Dermis blood vessel endothelial cell (primary cell): ENCODE measurements at places on chromosomes 3 and 15. TPM values are rescaled to one million over a fixed set of nuclear protein-coding genes. Genes with fewer than 3 reads are reported as not detected.
A peak's percentile ranks its signal among the peaks of the same experiment; 100 is the strongest.

Gene CHRNA7
- total RNA-seq, result 0.34 and 0.79 TPM in 2 replicates

Gene CLDN11
- 103 and 515 TPM in 2 replicates for total RNA-seq

Gene CRYGS
- 0.70 and 2.4 TPM in 2 replicates for total RNA-seq

Gene PLA2G4D
- total RNA-seq, result 0.17 TPM in 1 of 2 replicates, not detected in the other

DNA sequence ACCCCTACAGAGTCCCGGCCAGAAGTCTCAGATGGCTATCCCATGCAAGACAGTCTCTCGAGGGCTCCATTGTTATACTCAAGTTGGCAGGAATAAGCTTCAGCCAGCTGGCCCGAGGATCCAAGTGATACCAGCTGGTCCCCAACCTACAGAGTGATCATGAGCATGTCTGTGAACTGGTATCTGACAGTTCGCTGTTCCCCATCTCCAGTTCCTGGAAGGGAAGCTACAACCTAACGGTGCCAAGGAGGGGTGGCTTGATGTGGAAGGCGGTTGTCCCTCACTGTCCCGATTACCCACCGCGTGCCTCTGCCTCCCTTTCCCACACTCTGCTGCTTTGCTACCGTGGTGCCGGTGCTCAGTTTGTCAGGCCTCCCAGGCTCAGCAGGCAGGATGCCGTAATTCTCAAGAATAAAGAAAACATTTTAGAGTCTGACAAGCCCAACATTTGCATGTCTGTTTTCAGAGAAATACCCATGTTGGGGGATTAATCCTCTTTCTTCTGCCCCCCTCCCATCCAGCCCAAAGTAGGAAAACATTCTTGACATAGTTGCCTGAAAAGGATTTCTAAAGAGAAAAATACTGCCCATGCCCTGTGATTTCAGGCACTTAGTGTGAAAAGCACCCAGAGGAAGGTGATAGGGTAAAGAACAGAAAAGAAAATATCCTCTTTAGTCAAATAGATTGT is 49.4 kb upstream of the HES1 start:
- no peak for DNase-seq

DNA sequence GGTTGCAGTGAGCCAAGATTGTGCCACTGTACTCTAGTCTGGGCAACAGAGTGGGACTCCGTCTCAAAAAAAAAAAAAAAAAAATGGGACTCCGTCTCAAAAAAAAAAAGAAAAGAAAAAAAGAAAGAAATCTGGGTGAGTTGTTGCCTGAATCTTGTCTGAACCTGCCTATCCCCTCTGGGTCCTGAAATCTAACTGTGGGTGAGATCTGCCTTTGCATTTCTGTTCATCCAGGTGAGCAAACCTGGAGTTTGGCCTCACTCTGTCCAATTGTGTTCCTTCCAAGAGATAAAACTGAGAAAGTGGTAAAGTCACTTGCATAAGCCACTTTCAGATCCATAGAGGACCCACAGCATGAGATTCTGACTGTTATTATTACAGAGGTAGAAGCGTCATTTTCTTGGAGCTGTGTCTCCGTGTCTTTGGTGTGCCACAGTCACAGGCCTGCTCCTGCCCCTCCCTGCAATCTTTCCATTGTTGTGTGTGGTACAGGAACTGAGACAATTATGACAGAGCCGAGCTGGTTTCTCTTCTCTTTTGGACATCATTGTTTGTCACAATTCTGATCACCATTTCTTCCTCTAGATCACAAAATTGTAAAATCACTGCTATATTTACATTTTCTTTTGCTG is 235.9 kb downstream of the LPP start:
- peak; percentile 76 for DNase-seq

DNA sequence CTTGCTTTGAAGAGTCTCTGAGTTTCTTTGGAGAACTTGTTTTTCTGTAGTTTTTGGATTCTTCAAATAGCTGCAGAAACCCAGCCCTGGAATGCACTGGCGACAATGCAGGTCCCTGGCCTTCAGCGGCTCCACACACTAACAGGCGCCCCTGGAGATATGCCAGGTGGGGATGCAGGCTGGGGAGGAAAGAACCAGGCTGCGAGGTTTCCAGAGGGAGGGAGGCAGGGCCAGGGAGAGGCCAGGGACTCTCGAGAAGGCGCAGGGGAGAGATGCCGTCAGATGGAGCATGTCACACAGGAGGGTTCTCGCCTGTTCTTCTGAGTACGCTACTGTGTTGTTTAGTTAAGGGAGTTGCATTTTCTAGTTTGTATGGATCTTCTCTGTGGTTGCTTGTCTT is 283.1 kb downstream of the GABRG3 start:
- no peak for DNase-seq

GRCh38 chr3:106814231-106814630 is 563.0 kb upstream of the CCDC54 start:
- DNase-seq, result no peak

- DNase-seq, result no peak
Observed at GRCh38 chr3:77042882-77043281, 3.0 kb downstream of the ROBO2 start.

- DNase-seq, result no peak
Observed at GRCh38 chr3:63774781-63775180, 44.3 kb upstream of the C3orf49 start.

GRCh38 chr3:196640297-196641018 is 964 bp downstream of the NRROS start:
- DNase-seq, result peak; percentile 23

DNA sequence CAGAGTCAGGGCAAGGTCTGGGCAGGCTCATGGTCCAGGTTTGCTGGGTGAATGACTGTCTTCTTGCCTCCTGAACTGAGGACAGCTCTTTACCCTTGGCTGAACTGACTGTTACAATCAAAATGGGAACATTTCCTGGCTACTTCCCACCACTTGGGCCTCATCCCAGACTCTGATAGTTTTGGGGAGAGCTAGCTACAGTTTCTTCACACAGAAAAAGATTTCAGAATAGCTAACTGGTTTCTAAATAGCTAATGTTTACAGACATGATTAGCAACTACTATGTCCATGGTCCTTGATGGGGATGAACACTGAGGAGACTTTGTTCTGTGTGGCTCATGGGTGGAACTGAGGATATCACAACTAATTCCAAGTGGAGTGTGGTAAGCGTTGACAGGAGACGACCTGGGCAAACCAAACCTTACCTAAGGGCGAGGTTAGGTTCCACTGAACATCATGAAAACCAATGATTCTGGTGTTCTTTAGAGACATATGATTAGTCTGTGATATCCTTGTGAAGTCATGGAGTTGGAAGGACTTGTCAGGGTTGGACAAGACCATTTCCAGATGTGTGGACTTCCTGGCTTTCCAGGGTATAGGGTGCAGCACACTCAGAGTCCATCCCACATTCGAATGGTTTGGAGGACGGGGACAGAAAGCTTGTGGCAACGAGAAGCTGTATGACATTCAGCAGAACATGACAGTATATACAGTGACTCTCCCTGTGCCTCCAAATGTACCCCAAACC is 7.3 kb downstream of the ALPK3 start:
- DNase-seq, result no peak

- DNase-seq, result no peak
Observed at GRCh38 chr15:83435202-83435601, 11.9 kb upstream of the SH3GL3 start.

DNA sequence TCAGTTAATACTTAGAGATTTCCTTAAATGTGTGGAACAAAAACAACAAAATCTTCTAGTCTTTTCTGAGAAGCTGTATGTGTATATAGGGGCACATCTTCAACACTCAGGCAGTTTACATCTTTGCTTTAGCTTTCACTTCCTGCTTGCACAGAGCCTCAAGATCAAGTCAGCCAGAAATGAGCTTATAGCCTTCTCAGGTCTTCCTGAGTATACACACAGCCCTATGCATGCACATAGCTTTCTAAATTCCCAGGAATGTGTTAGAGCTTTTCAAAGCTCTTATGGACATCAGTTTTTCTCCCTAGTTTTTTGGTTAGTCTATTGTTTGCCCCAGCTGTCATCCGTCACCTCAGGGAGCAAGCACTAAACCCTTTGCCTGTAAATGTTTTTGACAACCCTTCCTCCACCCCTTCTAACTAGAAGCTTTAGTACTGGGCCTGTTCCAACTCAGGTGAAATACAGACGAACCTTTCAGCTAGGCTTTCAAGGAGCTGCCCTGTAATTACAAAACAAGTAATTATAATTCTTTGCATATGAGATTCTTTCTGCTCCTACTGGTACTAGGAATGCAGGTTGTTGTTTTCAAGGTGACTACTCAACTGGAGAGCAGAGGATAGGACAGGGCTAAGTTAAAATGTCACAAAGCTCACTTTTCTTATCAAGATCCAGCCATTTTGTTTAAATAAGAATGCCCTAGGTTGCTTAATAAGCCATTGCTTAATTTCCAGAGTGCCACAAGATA is 22.6 kb upstream of the MTMR10 start:
- DNase-seq, result peak; percentile 23

GRCh38 chr3:88005066-88005465 is 53.7 kb downstream of the CGGBP1 start:
- peak; percentile 40 for DNase-seq
